A549 treated with dexamethasone at 1 μM for 4 hours (cell line): ENCODE measurements at places on chromosomes 2 and 18. TPM values are rescaled to one million over a fixed set of nuclear protein-coding genes. Genes with fewer than 3 reads are reported as not detected.

EGR4 gene
- total RNA-seq, result 0.09 to 0.27 TPM (median 0.12 TPM) in 5 replicates

PKDCC gene
- total RNA-seq, result 19.6 to 26.0 TPM (median 21.8 TPM) in 5 replicates

VPS4B gene
- total RNA-seq, result 20.1 to 24.9 TPM (median 21.0 TPM) in 5 replicates

MARCO gene
- total RNA-seq, result 0.08 to 0.19 TPM (median 0.15 TPM) in 3 of 5 replicates, not detected in the others

COLEC12 gene
- 0.02 to 0.06 TPM (median 0.03 TPM) in 5 replicates for total RNA-seq

CCDC121 gene
- total RNA-seq, result 3.5 to 4.8 TPM (median 3.8 TPM) in 5 replicates

MEP1B gene
- 0.05 to 0.09 TPM (median 0.08 TPM) in 3 of 5 replicates, not detected in the others for total RNA-seq
